Activated CD4-positive, alpha-beta T cell treated with anti-CD3 and anti-CD28 coated beads, Interleukin-2, amount 10 ng/mL, durations not matched to agents 7 days and 5 days (primary cell): ENCODE measurements at places on chromosomes 12 and 14. TPM values are rescaled to one million over a fixed set of nuclear protein-coding genes. Genes with fewer than 3 reads are reported as not detected.

OAS2 gene
- 420 TPM for total RNA-seq

POTEM gene
- total RNA-seq: not detected

TGFB3 gene
- total RNA-seq: 1.5 TPM

ZDHHC22 gene
- not detected for total RNA-seq

GRCh38 chr12:16307856-16308475 is 30.5 kb upstream of the SLC15A5 start:
- H3K27me3 ChIP-seq: no peaks in the 10 kb centered on the region
- no peaks in the 10 kb centered on the region for H3K36me3 ChIP-seq
- no peak for DNase-seq

DNA sequence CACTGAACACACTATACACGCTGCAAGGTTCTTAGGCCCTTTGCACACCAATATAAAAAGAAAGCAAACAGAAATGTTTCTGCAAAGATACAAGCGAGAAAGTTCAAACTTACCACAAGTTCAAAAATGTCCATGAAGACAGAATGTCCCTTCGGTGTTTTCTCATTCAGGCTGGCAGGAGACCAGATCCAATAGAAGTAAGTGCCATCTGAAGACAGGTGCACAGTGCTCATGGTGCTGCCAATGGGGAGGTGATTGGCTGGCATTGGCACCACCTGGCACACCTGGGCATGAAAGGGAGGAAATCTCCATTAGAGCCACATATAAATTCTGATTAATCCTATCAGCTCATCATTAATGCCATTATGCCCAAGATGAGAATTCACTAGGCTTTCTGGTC is 76.3 kb downstream of the HECTD4 start:
- DNase-seq: no peak
- no peak overlapping the region for H3K4me3 ChIP-seq
- H3K27me3 ChIP-seq: no peaks in the 10 kb centered on the region
- peaks cover 29% of the 10 kb centered on the region for H3K36me3 ChIP-seq
- H3K4me1 ChIP-seq: peaks cover 8% of the 10 kb centered on the region

DNA sequence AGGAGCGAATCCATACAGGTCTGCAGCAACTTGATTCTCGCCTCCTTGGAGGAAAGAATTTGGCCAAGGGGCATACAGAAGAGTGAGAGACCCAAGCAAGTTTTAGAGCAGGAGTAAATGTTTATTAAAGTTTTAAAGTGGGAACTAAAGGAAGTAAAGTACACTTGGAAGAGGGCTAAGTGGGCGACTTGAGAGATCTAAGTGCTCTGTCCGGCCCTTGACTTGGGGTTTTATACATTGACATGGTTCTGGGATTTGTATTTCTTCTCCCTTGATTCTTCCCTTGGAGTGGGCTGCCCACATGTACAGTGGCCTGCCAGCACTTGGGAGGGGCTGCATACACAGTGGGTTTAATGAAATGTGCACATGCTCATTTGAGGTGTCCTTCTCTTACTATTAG is 421.2 kb downstream of the TMEM121 start:
- no peak overlapping the region for H3K4me3 ChIP-seq
- peaks cover 16% of the 10 kb centered on the region for H3K4me1 ChIP-seq
- no peak overlapping the region for H3K27ac ChIP-seq
- H3K27me3 ChIP-seq: peaks cover 1% of the 10 kb centered on the region
- H3K36me3 ChIP-seq: no peaks in the 10 kb centered on the region

GRCh38 chr14:60757567-60758002 is 23.0 kb downstream of the MNAT1 start:
- peaks cover 16% of the 10 kb centered on the region for H3K36me3 ChIP-seq
- peaks cover 13% of the 10 kb centered on the region for H3K27me3 ChIP-seq
- H3K4me1 ChIP-seq: peaks cover 58% of the 10 kb centered on the region
- no peak for DNase-seq
- no peak overlapping the region for H3K4me3 ChIP-seq

DNA sequence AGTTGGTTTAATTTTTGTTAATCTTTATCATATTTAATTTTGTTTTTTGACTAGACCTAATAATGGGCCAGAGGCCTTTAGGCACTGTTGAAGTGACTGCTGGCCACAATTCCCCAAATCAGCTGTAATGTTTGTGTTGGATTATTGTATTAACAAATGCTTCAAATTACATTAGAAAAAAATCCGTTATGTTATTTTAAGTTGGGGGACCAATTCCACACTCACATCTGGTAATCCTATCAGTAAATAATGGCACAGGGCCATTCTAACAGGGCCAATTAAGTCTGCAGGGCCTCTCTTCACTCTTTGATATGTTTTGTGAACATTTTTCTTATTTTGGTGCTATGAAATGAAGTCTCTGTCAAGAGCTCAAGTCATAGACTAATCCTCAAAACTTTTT is 39.6 kb downstream of the CHST11 start:
- H3K36me3 ChIP-seq: peaks cover 44% of the 10 kb centered on the region
- DNase-seq: no peak
- H3K4me1 ChIP-seq: peaks cover 93% of the 10 kb centered on the region
- no peak overlapping the region for H3K4me3 ChIP-seq
- H3K27me3 ChIP-seq: no peaks in the 10 kb centered on the region

GRCh38 chr12:15256761-15257160 is 35.5 kb upstream of the RERG start:
- H3K4me1 ChIP-seq: no peaks in the 10 kb centered on the region
- no peaks in the 10 kb centered on the region for H3K36me3 ChIP-seq
- H3K27me3 ChIP-seq: peaks cover 44% of the 10 kb centered on the region
- no peak overlapping the region for H3K4me3 ChIP-seq
- H3K27ac ChIP-seq: no peak overlapping the region
- DNase-seq: no peak

DNA sequence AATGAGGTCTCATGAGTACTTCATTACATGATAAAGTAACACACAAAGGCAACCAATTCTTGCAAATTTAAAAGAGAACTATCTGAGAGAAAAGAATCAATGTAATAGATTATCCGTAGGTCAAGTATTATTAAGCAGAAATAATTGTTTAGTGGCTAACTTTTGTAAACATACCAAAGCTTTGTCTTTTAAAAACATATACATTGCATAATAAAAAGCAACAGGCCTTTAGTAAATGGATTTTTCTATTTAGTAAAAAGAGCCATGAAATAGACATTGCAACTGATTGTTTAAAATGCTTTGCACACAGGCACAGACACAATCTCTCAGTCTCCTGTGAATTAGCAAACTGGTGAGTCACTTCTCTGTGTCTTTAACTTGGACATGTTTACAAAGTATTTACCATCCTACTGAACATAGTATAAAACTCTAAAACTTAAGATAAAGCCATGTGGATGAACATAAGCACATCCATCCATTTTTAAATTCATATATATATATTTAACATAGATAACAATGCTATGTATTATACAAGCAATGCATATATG is 518.7 kb upstream of the MGAT4C start:
- no peak for DNase-seq
- H3K27ac ChIP-seq: no peak overlapping the region
- no peaks in the 10 kb centered on the region for H3K4me1 ChIP-seq

DNA sequence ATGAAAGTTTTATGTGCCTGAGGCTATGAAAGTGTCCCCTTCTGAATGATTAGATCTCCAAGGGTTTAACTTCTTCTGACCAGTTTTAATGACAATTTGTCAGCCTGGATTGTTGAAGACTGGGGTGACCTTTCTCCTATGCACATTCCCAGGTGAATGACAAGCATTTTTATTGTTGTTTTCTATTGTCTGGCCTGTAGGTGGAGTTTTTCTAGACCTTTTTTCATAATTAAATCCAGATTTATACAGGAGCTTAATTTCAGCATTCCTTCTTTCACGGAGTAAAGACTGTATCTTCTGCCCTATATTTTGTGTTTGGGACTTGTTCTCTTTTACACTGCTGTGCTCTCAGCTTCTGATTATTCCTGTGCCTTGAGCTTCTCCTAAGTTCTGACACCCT is 125.0 kb upstream of the FAR2 start:
- no peak overlapping the region for H3K27ac ChIP-seq
- H3K4me3 ChIP-seq: no peak overlapping the region
- no peak for DNase-seq
- H3K36me3 ChIP-seq: no peaks in the 10 kb centered on the region
- H3K4me1 ChIP-seq: peaks cover 9% of the 10 kb centered on the region
